Lung (tissue), 17 donors: ENCODE measurements at places on chromosomes 3 and 15. TPM values are rescaled to one million over a fixed set of nuclear protein-coding genes. Genes with fewer than 3 reads are reported as not detected.

DNA sequence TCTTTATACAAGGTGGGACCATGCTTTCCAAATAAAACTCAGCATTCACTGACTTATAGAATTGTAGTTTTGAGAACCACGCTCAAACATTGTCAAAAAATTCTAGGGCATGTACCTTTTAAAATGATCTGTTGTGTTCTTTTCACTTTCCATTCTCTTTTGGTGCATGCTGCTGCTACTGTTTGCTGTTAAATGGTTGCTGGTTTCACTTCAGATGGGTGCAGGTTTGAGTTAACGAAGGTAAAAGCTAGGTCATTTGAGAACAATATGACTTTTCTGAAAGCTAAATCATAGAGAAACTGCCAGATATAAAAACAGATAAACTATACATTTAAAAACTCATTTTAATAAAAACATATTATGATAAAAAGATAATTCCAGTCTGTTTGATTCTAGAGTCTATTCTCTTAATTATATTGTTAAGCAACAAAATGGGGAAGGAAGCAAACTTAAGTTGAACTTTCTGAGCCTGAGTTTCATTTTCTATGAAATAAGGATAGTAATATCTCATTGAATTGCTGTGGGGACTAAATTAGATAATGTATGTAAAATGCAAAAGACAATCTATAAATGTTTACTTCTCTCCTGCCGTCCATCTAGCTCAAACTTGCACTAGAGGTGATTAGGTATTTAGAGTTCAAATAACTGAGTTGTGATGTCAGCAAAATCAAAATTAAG lies 82.4 kb downstream of the OXSM start:
- no peak for DNase-seq

Gene MGLL
- 182 TPM for total RNA-seq

- no peak for DNase-seq
These were observed 49.9 kb downstream of the TFG start for GRCh38 chr3:100759159-100759558.

- DNase-seq: no peak
These were observed 37.1 kb downstream of the OXNAD1 start for GRCh38 chr3:16302082-16302631.

DNA sequence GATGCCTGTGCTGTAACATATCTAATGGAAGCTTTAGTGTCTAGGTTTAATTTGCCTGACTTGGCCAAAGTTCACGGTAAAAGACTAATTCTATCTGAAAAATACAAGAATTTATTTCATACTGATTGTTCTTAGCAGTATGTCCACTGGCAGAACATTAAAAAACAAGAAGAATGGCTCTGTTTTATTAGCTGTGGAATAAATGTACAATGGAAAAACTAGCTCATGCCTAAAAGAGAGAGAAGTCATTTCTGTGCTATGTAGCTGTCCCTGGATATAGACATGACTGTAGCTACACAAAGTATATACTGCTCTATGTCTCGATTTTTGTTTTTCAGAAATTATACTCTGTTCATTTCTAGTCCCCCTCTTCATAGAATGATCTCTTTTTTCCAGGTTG lies 13.9 kb upstream of the VGLL3 start:
- no peak for DNase-seq

DNA sequence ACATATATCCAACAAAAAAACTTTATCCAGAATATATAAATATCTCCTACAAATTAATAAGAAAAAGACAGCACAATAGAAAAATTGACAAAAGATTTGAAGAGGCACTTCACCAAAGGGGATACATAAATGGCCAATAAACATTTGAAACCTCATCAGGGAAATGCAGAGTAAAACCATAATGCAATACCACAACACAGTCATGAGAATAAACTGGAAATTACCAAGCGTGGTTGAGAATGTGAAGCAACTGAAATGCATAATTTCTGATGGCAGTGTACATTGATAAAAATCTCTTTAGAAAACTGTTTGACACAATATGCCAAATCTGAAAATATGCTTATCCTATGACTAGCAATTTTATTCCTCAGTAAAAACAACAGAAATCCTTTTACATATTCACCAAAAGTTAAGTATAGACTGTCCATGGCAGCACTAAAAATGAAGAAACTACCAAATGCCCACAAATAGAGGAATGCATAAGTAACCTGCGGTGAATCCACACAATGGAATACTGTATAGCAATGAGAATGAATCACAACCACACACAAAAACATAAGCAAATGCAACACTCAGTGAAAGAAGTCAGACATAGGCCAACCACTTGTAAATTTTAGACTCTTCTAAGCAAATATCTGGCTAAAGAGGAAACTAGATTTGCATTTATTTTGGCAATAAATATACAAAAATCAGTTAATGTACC lies 7.9 kb downstream of the LYZL4 start:
- no peak for DNase-seq

Gene OR4F15
- not detected for total RNA-seq

DNA sequence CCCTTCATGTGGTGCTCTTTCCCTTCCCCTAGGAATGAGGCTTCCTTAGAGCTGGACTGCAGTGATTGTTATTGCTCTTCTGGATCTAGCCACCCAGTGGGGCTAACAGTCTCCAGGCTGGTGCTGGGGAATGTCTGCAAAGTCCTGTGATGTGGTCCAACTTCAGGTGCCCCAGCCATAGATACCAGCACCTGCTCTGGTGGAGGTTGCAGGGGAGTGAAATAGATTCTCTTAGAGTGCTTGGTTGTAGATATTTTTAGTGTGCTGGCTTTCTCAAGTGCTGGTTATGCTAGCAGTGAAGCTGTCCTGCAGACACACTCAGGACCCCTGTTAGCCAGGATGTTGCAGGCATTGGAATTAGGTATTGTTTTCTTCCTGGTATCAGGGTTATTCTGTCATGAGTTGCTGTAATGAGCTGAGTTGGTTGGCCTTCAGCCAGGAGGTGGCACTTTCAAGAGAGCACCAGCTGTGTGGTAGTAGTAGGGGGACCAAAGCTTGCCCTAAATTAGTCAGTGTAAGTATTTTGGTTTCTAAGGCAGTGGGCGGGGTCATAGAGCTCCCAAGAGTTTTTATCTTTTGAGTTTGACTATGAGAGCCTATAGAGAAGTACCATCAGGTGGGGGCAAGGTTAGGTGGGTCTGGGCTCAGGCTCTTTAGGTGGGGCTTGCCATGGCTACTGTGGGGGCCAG lies 317.5 kb upstream of the SGO1 start:
- no peak for DNase-seq

Gene LTF
- 188 TPM for total RNA-seq

Gene CHRM5
- total RNA-seq: 0.23 TPM

Gene ABHD14A
- total RNA-seq: 24.5 TPM

GRCh38 chr3:126927401-126927750 lies 55.5 kb upstream of the PLXNA1 start:
- no peak for DNase-seq

Gene MEIS2
- total RNA-seq: 47.5 TPM
